ENCODE measurements at places on chromosomes 1 and 21.
A peak's percentile ranks its signal among the peaks of the same experiment; 100 is the strongest.

DNA sequence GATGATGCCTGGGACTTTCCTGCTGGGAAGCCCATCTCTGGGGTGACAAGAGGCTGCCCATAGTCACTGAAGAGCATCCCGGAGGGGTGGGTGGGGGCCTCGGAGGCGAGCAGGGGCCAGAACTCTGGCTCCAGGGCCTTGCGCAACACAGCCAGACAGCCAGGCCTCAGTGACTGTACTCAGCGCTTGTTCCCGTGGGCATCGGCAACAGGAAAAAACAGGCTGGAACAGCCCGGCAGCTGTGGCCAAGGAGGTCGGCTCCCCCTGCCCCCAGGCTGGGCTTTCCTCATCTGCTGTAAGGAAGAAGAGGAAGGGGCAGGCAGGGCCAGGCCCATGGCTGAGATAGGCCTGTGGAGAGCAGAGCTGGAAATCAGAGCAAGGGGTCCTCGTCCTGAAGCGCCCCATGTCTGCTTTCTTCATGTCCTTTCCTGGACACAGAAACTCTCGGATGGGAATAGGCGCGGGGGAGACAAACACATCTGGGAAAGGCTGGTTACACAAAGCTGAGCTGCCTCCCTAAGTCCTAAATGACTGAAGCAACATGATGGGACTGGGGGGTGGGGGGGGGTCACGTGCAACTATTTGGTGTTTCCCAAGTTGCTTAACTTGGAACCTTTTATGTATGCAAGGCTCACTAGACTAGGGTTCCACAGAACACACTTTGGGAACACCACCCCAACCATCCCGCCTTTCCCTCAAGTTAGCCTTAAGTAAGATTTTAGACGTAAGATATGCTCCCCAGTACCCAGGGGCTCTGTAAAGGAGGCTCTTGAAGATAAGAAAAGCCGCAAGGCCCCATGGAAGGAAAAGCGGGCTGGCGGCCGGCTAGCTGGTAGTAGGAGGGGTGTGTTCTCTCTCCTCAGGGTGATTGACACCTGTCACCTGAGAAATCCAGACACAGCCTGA lies 30.7 kb downstream of the HSPG2 start:
- DNase-seq: no peak

- DNase-seq: no peak
These were observed 263.4 kb upstream of the SNX7 start for GRCh38 chr1:98398092-98398491.

- no peak for DNase-seq
These were observed 53.9 kb downstream of the COQ8A start for GRCh38 chr1:226993814-226994585.

DNA sequence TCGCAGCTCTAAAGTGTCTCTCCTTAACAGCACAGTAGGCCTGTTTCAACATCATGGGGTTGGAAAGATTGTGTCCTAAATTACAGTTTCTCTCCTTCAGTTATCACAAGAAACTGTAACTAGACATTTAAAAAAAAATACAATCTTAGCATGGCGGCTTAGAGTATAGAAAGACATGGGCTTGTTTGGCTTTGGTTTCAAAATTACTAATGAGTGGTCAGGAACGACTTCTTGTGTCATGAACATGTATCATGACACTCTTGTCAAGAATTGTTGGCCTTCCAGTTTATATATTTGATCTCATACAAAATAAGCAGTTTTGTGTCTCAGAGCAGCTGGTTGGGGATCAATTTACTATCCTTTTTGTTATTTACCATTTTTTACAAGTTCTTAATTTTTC lies 2.1 kb downstream of the GJA8 start:
- no peak for DNase-seq

GRCh38 chr1:228076796-228077430 lies 5.6 kb upstream of the ARF1 start:
- no peak for DNase-seq

DNA sequence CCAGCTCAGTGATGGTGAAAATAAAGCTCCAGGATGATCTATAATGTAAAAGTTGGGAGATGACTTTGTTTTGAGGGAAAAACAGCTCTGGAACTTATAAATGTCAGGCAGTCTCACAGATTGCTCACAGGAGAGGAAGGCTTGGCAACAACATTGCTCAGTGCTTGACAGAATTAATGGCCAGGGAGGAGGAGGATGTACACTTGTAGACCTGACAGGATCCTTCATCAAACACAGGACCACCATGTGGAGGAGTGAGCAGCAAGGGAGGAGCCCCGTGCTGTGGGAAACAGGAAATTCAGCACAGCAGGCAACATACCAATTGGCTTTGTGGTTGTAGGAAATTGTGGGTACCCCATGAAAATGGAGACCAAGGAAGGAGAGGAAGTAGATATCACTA lies 291.8 kb upstream of the CAMK1G start:
- DNase-seq: no peak

- DNase-seq: no peak
These were observed 98.4 kb upstream of the TNR start for GRCh38 chr1:175841738-175842187.

DNA sequence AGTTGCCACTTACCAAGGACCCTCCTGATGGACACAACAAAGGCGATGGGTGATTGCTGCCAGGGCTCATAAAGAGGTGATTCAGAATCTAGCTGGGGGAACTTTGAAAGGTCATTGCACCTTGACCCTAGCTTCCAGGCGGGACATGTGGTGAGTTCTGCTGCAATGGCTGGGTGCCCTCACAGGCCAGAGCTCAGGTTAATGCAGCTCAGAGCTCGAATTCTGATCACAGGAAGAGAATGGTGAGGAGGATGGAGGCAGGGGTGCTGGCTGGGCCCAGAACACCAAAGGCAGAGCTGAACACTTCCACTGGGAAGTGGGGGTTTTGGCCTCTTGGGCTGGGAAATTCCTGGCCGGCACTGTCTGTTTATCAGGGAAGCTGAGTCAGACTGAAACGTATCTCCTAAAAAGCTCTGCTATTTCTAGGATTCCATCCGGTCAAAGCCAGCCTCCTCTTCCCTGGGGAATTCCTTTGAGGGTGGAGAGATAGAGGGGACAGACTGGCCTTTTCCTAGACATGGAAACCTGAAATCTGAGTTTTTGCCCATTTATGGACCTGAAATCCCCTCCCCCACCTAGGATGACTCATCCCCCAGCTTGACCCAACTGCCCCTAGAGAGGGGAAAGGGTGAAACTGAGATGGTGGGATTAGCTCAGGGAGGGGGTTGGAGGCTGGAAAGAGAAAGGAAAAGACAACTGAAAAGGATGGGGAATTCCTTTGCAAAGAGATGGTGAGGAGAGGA lies 27.2 kb downstream of the NUAK2 start:
- no peak for DNase-seq

DNA sequence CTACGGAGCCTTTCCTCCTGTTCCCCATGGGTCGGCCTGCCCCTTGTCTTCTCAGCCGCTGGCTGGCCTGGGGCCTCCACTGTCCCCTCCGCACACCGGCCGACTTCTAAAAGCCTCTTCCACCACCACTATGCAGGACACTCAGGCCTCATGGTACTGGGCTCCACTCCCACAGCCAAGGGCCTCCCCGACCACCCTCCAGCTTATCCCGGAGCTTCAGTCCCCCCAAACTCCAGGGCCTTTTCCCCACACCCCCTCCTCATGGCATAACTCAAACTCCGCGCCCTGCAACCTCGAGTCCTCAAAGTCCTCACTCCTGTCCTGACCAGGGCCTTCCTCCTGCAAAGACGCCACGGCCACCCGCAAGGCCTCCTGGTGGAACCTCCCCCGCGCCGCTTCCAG lies 2.0 kb downstream of the LRRC41 start:
- no peak for DNase-seq

DNA sequence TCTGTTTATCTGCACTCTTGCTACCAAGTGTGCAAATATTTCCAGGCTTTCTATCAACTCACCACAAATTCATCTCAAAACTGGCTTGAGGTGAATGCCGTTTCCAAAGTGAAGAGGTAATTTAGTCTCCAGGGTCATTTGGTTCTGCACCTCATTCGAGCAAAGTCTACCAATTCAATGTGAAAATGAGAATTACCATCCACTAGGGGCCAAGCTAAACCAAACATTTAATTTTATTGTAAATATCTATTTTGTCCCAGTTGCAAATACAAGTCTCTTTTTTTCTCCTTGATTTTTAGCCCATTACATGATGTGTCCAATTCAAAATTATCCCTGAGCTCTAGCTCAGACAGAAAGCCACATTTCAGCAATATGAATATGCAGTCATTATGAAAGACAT lies 152.3 kb upstream of the PTBP2 start:
- DNase-seq: no peak

DNA sequence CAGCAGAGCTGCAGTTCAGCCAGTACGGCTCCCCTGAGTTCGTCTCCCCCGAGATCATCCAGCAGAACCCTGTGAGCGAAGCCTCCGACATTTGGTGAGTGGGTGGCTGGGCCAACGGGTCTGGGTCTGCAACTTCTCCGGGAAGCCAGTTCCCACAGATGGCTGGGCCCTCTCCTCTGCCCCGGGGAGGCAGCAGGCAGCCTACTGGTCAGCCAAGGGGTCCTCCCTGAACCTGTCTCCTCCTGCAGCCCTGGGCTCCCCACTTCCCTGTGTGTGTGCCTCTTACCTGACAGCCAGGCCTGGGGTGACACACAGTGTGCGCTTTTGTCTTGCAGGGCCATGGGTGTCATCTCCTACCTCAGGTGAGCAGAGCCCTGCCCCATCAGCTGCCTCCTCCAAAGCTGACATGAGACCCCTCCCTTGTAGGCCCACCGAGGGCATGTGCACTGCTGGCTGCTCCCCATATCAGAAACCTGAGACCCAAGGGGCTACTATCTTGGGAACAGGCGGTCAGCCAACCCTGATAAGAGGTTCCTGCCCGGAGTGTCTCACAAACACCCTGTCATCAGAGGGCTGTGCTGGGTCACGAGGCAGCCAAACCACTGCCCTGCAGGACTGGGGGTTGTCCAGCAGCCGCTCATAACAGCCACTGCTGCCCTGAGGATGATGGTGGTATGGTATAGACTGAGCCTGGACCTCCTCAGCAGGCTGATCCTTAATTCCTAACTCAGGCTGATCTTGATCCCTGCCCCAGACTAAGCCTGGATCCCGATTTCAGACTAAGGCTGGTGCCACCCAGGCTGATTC lies 37.6 kb downstream of the TRIM11 start:
- DNase-seq: no peak

GRCh38 chr1:56061824-56062223 lies 517.5 kb downstream of the PLPP3 start:
- no peak for DNase-seq

- DNase-seq: no peak
These were observed 18.2 kb downstream of the CAP1 start for GRCh38 chr1:40058453-40059337.

GRCh38 chr1:147640553-147641165 lies 29.7 kb downstream of the ACP6 start:
- DNase-seq: peak; percentile 71

GRCh38 chr21:44533891-44534627 lies 5.9 kb downstream of the KRTAP10-1 start:
- DNase-seq: no peak

DNA sequence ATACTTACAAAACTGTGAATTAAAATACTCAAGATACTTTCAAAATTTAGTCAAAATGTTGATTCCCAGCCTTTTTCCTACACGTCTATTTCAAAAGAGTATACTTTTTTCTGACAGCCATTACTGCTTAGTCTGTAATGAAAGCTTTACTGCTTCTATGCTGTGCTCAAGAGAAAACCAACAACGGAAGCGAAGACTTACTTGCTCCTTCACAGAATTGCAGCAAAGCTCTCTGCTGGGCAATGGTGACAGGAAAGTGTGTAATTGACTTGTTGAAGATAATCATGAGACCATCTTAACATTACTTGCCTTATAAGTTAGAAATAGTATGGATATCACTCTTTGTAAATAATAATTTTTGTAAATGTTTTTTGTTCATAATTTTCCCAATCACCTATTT lies 1.7 kb upstream of the DYNLT5 start:
- DNase-seq: no peak

- no peak for DNase-seq
These were observed 233.9 kb downstream of the MRPL39 start for GRCh38 chr21:25373126-25374082.

- DNase-seq: peak; percentile 60
These were observed 7.4 kb downstream of the WDR77 start for GRCh38 chr1:111441573-111442192.

- no peak for DNase-seq
These were observed 248.8 kb upstream of the FOXD3 start for GRCh38 chr1:63073309-63074306.

DNA sequence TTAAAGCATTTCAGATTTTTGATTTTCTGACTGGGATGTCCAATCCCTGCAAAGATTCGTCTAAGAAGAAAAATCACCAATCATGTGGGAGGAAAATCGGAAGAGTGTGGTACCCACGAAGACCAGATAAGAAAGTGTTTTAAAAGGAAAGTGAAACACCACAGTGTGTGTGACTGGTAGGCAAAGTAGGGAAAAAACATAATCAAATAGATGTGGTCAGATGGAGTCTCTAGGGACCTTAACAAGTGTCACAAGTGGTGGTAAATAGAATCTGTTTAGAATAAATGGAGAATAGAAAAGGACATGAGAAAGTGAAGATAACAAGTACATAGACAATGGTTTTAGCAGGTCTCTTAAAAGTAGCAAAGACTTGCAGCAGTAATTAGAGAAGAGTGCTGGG lies 154.6 kb downstream of the SLC30A10 start:
- no peak for DNase-seq

DNA sequence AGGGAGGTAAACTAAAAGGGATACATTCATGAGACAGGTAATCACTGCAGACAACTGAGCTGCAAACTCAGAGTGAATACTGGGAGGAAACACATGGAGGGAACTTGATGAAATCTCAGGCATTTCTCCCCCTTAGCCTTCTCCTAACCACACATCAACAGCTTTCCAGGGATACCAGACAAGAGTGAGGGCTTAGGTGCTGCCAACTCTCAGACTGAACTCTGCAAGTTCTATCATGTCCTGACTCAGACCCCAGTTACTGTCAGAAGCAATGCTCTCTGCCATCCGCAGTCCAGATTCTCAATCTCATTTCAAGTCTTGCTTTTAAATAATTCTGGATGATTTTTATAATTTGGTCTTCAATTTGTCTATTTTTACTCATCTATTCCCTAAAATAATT lies 267.3 kb downstream of the LTN1 start:
- DNase-seq: no peak

DNA sequence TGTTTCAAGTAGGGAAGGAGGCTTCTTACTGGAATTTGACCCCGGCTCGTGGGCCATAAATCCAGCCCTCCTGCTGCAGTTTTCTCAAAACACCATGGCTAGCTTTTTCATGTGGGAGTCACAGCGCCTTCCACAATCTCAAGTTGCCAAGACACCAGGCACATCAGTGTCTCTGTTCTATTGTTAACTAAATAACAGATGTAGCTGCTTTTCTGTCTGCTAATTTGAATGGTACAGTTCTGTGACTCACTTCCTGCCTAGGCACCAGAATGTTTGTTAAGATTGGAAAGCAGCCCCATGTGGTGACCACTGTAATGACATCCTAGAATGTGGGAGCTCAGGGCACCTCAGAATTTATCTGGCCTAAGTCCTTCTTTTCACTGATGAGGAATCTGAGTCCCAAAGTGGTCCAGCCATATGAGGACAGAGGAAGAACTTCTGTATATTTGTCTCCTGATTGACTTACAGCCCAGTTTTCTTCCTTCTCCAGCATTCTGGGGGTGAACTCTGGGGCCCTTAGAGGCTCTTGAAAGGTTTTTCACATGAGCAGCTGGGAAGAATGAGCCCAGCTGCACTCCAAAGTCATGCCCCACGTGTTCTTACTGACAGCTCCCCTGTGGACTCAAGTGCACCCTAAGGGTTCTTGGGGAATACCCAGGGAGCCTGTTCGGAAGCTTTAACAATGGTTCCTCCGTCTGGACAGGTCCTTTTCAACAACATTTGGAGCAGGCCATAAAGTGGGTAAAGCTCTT lies 27.5 kb downstream of the TRIM45 start:
- DNase-seq: peak; percentile 22

Data from activated gamma-delta T cell treated with Interleukin-2 at 50 U/mL for 16 hours (primary cell).